ENCODE measurements at places on chromosomes 3 and 15.

- no peak for DNase-seq
Measured at GRCh38 chr3:119647843-119648575, 12.4 kb downstream of the POPDC2 start.

DNA sequence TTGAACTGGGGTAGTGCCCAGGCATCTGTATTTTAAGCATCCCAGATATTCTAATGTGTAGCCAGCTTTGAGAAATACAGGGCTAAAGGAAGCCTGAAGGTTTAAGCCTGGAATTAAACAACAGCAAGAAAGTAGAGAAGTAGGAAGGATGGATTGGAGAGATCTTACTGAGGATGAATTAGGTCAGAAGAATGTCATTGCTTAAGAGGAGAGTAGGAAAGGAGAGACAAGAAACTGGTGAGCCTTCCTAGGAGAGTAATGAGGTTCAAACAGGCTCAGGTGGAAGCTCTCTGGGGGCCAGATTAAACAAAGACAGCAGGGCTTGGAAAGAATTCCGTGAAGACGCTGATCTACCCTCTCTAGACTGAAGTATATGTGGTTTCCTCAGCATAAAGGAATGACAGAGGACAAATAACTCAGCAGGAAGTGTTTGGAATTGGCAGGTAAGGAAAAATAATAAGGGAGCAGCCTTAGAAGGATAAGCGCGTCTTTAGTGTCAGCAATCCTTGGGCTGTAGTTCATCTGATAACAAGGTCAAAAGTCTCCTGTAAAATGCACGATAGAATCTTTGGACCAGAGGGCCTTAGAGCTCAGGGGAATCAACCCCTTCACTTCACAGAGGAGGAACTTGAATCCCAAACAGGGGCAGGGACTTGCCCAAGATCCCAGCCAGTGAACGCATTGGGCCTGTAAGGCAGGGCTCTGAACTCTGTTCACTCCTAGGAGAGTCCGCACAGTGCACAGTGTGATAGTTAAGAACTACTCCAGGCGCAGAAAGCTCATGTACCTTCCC lies 90.9 kb downstream of the TP63 start:
- no peak for DNase-seq

GRCh38 chr15:65870889-65871533 lies 1.7 kb downstream of the RAB11A start:
- DNase-seq: peak; percentile 14

DNA sequence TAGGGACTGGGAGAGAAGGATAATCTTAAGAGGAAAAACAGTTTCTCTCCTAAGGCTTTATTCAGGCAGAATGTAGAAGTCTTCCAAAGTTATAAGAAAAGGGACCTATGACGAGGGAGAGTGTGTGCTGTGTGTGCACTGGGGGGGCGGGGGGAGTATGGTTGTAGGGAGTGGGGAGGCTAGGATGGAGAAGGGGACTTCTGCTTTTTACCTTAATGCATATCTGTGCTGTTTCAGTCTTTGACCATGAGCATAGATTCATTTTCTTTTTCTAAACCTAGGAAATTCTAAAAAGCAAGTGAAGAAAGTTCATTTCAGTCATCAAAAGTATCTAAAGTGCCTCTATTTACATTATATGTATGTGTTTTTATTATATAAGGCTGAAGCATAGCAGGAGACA lies 52.6 kb upstream of the RASA2 start:
- no peak for DNase-seq

- DNase-seq: no peak
Measured at GRCh38 chr3:74273091-74273490, 341.4 kb downstream of the CNTN3 start.

- no peak for DNase-seq
Measured at GRCh38 chr3:150315721-150316120, 92.4 kb upstream of the TSC22D2 start.
